ENCODE measurements at places on chromosomes 7 and 10. TPM values are rescaled to one million over a fixed set of nuclear protein-coding genes. Genes with fewer than 3 reads are reported as not detected.

GRCh38 chr10:14751014-14751896 lies 23.4 kb downstream of the FAM107B start:
- H3K27me3 ChIP-seq = no peaks in the 10 kb centered on the region
- no peak overlapping the region for H3K27ac ChIP-seq
- no peaks in the 10 kb centered on the region for H3K4me1 ChIP-seq
- no peak overlapping the region for H3K4me3 ChIP-seq

GRCh38 chr7:128852537-128853254 lies 10.0 kb upstream of the ATP6V1F start:
- DNase-seq = no peak
- H3K27ac ChIP-seq = no peak overlapping the region
- H3K4me1 ChIP-seq = no peaks in the 10 kb centered on the region
- no peaks in the 10 kb centered on the region for H3K36me3 ChIP-seq

The OLAH gene
- polyA plus RNA-seq = not detected

The PKD2L1 gene
- polyA plus RNA-seq = not detected
